ENCODE measurements at places on chromosomes 5 and 9.

- peak; percentile 70 for DNase-seq
These were observed 42.5 kb upstream of the SH3PXD2B start for GRCh38 chr5:172496671-172497371.

GRCh38 chr5:24909210-24909609, 264.4 kb upstream of the CDH10 start:
- DNase-seq, result no peak

DNA sequence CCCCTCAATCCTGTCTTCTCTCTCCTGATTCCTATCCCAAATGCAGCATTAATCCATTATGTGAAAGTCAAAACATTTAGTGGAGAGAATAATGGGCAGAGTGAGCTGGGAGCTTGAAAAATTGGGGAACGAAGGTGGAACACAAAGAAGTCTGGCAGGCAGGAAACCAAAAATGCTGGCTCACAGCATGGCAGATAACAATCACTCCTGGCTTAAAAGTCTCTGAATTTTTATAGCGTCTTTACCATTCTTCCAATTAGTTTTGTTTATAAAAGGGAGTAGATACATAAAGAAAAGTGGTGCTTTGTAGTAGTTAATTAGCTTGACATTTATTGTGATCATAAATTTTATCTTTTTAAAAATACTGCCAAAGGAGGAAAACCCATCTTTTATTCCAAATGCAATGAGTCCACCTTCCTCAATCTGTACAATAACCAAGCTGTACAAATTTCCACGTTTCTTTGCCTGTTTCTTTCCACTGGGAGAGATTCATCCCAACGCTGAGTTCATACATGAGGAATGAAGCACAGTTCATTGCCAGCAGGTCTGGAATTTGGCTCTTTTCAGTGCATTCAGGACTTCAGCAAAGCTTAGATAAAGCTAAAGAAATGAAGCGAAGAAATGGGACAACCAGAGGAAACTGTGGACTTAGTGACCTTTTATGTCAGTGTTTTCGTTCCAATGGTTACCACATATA, 174.7 kb downstream of the HMHB1 start:
- no peak for DNase-seq

DNA sequence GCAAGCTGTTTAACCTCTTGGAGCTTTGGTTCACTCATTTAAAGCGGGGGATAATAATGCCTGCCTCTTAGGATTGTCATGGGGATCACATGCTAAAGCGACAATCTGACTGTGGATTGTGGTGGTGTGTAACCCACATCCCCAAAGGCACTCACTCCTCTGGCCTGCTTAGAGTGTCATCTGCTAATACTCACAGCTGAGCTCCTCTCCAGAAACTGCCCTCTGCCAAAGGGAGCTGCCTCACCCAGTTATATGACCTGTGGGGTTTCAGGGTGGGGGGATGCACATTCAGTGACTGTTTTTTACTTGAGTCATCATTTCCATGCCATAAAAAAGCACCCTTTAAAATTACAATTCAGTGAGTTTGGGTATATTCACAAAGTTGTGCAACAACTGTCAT, 110.0 kb upstream of the SPOCK1 start:
- no peak for DNase-seq

DNA sequence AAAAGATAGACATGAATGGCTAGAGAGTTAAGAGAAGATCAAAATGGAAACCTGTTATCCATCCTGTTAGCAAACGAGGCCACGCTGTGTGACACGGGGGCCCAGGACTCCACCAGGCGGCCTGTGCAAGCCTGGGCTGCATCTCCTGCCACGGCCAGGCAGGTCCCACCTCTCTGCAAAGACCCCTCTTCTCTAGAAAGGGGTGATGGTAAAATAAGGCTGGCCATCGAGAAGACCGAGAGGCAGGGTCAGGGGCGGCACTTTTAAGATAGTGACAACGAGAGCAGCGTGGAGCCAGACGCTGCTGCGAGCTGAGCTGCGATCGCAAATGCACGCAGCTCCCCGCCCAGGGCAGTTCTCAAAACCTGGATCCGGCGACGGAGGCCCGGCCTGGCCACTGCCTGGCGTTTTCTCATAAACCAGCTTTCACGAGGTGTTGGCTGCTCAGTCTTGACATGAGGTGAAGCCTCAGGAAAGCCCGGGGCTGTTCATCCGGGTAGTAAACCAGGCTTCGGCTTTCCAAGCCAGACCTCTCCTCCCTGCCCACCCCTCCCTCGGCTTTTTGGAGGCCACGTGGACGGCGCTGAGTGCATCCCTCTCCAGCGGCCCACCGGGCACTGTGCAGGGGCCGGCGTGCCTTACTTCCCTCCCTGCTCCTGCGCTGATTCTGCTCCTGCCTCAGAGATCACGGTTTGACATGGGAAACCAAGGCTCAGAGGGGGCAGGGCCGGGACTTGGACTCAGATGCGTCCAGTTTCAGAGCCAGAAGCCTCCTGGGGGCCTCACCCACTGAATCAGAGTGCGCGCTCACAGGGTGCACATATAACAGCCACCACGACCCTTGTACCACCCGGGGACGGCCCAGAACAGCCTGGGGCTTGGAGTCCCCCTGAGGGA, 151.6 kb upstream of the PHYKPL start:
- no peak for DNase-seq

DNA sequence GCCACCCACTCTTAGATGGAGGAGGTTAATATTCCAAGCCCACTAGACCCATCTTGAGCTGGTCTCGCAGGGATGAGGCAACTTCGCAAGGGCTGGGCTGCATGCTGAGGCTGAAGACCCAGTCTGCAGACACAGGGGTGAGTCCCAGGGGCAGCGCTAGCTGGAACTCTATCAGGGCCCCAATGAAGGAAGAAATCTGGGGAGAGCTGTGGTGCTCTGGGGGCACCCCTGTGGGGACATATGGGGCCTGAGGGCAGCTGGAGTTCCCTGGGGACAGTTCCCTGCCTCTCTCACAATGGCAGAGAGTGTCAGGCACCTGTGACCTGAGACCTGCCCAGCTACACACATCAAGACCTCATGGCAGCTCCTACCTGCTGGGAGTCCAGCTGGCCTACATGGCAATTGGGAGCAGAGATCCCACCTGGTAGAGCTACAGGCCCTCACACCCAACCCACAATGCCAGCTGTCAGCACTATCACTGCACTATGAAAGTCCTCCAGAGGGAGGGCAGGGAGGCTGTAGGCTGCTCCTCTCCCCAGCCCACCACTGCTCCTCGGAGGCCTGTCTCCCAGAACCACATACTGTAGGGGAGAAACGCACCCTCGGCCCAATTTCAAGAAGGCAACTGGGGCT, 202.2 kb downstream of the GABBR2 start:
- no peak for DNase-seq

GRCh38 chr9:98997604-98998003, 53.9 kb downstream of the COL15A1 start:
- DNase-seq, result peak; percentile 27

- DNase-seq, result no peak
These were observed 278.1 kb downstream of the GADD45G start for GRCh38 chr9:89882930-89883361.

- DNase-seq, result peak; percentile 85
These were observed 15.0 kb upstream of the VAV2 start for GRCh38 chr9:134007150-134007549.

GRCh38 chr9:136090056-136090735, 4.9 kb downstream of the NACC2 start:
- DNase-seq, result no peak

GRCh38 chr5:35302544-35302943, 72.3 kb upstream of the PRLR start:
- DNase-seq, result no peak

DNA sequence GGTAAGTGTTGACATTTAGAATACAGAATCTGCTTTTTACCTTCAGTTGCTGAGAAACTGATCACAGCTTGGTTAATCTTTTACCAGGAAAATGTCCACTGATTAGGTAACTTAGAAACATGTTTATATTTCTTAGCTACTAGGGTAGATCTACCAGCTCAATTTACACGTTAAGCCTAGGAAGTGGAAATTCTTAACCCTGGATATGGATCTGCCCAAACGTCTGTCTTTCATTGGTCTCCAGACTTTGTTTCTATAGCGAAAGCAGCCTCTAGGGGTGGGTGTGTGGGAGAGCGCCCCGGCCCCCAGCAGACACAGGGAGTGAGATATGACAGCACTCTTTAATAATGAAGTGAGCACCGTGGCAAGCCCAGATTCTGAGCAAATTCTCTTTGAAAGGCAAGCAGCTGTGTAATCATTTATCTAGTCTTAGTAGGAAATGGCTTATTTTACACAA, 141.6 kb upstream of the ZNF608 start:
- peak; percentile 78 for DNase-seq

All from SJCRH30 (cell line).